ENCODE measurements at places on chromosomes 1 and 21. TPM values are rescaled to one million over a fixed set of nuclear protein-coding genes. Genes with fewer than 3 reads are reported as not detected.

DNA sequence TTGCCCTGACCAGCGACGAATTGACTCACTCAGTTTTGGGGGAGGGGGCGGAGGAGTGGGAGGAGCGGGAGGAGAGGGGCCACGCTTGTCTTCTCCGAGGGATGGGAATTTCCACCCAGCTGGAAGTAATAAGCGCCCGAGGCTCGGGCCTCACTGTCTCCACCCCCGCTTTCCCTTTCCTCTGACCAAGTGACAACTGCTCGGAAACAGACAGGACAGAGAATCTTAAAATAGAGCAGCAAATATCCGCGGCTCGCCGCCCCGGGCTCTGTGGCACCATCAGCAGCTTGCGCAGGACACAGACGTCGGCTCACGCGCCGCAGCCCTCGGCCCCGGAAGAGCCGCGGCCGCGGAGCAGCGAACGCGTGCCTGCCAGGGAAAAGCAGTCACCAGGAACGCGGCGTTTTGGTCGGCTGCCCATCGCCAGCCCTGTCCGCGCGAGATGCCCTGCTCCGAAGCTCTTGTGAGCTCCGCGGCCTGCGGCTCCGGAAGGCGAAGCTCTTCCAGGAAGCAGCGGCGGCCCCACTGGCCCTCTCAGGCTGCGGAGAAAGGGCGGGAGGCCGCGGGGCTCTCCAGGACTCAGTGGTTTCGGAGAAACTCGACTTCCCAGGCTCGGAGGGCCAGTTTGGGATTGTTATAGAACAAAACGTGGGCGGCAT is 10.7 kb upstream of the RGS16 start:
- DNase-seq, result peak; percentile 63

DNA sequence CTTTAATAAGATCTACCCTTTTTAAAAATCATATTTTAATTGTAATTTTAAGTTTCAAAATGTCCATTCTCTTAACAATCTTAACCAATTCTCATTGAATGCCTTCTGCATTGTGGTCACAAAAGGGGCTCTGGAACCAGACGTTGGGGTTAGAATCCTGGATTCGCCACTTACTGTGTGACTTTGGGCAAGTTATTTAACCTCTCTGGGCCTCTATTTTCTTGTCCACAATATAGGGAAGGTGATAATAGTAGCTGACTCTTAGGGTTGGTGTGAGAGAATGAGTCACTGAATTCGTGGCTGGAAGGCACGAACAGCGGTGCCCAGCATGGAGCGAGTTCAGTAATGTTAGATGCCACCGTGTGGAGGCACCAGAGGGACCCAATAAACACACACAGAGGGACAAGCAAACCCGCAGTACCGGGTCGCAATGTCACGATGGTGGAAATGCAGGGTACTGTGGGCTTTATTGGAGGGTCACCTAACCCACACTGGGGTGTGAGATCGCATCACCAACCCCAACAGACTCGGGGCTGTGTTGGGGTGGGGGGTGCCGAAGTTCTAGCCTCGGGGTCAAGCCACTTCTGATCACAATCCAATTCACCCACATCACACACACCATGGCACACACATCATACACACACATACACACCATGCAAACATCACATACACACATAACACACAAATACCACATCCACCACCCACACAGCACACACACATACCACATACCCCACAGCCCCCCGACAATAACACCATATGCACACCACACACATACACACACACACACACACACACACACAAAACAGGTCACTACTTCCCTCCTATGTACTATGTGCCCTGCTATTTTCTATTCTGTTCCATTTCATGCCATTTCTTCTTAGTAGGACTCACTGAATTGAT is 27.0 kb upstream of the IFNAR2 start:
- no peak for DNase-seq

IGSF21 gene
- not detected for total RNA-seq

DNA sequence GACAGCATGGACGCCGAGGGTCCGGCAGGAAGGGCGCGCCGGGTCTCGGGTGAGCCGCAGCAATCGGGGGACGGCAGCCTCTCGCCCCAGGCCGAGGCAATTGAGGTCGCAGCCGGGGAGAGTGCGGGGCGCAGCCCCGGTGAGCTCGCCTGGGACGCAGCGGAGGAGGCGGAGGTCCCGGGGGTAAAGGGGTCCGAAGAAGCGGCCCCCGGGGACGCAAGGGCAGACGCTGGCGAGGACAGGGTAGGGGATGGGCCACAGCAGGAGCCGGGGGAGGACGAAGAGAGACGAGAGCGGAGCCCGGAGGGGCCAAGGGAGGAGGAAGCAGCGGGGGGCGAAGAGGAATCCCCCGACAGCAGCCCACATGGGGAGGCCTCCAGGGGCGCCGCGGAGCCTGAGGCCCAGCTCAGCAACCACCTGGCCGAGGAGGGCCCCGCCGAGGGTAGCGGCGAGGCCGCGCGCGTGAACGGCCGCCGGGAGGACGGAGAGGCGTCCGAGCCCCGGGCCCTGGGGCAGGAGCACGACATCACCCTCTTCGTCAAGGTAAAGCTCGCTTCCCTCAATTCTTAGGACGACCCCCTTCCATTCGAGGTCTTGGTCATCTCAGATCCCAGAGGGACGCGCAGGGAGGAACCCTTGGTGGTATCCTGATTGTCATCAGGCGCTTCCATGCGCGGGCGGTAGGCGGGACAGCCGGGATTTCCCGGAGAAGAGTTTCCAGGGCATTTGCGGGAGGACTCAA is 1.6 kb downstream of the CLIC6 start:
- DNase-seq, result no peak

GRCh38 chr1:7588457-7588827 is 182.7 kb upstream of the VAMP3 start:
- DNase-seq, result no peak

DNA sequence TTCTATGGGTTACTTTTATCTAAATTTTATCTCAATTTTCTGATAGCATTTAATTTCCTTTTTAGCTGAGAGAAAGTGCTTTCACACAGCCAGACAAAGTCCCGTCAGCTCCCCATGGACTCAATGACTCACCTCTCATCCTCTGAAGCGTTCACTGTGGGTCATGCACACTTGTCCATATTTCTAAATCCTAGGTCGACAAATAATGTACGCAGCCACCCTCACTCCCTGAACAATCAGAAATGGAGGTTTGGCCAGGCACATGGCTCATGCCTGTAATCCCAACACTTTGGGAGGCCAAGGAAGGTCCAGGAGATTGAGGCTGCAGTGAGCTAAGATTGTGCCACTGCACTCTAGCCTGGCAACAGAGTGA is 42.4 kb upstream of the COA6 start:
- no peak for DNase-seq

TDRD5 gene
- not detected for total RNA-seq

DNA sequence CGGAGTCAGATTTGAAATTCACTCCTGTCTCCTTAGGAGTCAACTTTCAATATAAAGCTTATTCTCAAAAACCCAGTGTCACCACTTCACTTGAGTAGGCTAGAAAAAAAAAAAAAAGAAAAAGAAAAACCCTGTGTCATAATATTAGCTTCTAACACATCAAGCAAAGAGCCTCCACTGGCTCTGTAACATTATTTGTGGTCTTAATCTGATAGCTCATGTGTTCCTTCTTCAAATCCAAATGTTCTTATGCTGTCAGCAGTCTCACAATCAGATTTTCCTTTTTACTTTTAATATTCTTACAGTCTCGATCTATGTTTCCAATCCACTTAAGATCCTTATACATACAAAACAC is 26.1 kb upstream of the PSMG1 start:
- DNase-seq, result no peak

TAS1R1 gene
- not detected for total RNA-seq

- DNase-seq, result no peak
These were observed 13.2 kb upstream of the TUFT1 start for GRCh38 chr1:151526735-151527525.

DNA sequence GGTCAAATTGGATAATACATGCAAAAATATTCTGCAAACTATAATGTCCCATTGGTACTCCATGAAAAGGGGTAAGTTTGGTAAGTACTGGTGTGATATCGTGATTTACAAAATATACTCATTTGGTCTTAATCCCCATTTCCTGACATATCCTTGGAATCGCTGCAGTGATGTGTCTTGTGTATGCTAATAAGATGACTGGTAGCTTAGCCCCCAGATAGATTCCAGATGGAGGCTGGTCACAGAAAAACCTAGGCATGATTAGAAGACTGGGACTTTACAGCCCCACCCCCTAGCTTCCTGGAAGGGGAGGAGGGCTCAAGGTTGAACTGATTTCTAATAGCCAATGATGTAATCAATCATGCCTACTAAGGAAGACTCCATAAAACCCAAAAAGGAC is 3.0 kb downstream of the VAMP4 start:
- no peak for DNase-seq

CENPF gene
- total RNA-seq, result 3.5 TPM

GRCh38 chr1:181100015-181100905 is 11.8 kb downstream of the IER5 start:
- DNase-seq, result peak; percentile 17

CASZ1 gene
- total RNA-seq, result 11.2 TPM

FPGT gene
- 11.9 TPM for total RNA-seq

- DNase-seq, result no peak
These were observed 45.4 kb downstream of the NUAK2 start for GRCh38 chr1:205275916-205276688.

GRCh38 chr1:29529677-29530278 is 293.5 kb downstream of the PTPRU start:
- DNase-seq, result no peak

GRCh38 chr1:152495066-152495675 is 15.4 kb upstream of the LCE5A start:
- DNase-seq, result no peak

- no peak for DNase-seq
These were observed 2.5 kb downstream of the SLC25A34 start for GRCh38 chr1:15738416-15739113.

- no peak for DNase-seq
These were observed 19.5 kb downstream of the INKA2 start for GRCh38 chr1:111719674-111720132.

IGSF9 gene
- 0.11 TPM for total RNA-seq

GRCh38 chr1:219220945-219221344 is 47.3 kb downstream of the LYPLAL1 start:
- no peak for DNase-seq

CFHR2 gene
- total RNA-seq, result not detected

- no peak for DNase-seq
These were observed 361.7 kb downstream of the PDE4B start for GRCh38 chr1:66154394-66154793.

CADM3 gene
- total RNA-seq, result not detected

DNA sequence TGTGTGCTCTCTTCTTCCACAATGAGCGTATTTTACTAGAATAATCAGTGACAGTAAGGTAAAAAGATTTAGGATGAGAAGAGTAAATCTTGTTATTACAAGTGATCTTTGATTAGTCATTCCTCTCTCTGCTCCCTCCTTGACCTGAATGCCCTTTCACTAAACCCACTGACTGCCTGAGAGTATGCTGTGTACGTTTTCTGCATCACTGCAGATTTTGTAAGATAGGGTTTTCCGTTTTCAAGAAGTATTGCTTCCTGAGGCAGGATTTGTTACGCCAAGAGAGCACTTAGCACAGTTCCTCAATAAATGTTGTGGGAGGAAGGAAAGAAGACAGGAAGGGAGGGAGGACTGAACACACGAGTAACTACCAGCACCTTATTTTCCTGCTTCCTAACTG is 7.7 kb upstream of the LAMB3 start:
- DNase-seq, result no peak

PARS2 gene
- 6.1 TPM for total RNA-seq

GRCh38 chr1:198637916-198638437 is 863 bp upstream of the PTPRC start:
- no peak for DNase-seq

DNA sequence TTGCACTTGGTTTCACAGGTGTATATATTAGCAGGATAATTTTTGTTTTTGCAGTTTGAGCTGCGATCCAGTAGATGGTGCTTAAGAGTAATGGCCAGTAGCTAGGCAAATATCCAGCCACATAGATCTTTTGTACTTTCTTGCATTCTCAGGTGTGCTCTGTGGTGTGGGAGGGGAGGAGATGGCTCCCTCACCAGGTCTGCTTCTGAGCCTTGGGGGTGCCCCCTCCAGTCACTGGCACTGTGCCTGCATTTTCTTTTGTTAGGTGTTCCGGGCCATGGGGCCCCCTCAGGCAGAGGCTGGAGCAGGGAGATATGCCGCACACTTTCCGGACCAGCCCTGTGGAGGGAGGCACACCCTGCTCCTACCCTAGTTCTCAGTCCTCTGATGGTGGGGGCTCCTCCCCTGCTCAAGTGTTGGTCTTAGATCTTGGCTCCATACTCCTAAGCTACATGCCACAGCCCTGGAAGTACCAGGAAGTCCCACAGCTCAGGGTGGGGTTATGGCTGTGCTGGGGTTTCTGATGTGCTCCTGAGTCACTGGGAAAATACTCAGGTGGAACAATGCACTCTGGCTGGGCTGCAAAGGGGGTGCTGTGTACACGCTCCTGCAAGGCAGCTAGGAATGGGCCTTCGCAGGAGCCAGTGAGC is 197.6 kb upstream of the DMRTA2 start:
- no peak for DNase-seq

AUNIP gene
- 4.1 TPM for total RNA-seq

C1QC gene
- 0.68 TPM for total RNA-seq

DNA sequence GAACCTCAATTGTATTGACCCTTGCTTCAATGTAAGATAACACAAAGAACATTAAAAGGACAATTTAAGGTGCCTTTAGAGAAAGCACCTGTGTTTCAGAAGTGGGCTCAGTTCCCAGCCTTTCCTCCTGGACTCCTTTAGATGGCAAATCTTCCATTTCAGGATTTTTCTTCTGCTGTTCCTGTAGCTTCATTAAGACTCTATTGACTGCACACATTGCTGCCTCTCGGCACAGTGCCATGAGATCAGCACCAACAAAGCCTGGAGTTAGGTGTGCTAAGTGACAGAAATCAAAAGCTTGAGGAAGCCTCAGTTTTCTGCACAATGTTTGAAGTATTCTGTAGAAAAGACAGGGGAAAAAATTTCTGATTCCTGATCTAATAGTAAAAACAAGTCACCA is 40.6 kb downstream of the NVL start:
- no peak for DNase-seq

- DNase-seq, result no peak
These were observed at the start of gene CFHR4 for GRCh38 chr1:196887515-196888239. TSS of gene CFHR4 (plus strand) at chr1:196888052. CDS start at chr1:196888151, 99 bp downstream.

FCGR3A gene
- 0.61 TPM for total RNA-seq

DNA sequence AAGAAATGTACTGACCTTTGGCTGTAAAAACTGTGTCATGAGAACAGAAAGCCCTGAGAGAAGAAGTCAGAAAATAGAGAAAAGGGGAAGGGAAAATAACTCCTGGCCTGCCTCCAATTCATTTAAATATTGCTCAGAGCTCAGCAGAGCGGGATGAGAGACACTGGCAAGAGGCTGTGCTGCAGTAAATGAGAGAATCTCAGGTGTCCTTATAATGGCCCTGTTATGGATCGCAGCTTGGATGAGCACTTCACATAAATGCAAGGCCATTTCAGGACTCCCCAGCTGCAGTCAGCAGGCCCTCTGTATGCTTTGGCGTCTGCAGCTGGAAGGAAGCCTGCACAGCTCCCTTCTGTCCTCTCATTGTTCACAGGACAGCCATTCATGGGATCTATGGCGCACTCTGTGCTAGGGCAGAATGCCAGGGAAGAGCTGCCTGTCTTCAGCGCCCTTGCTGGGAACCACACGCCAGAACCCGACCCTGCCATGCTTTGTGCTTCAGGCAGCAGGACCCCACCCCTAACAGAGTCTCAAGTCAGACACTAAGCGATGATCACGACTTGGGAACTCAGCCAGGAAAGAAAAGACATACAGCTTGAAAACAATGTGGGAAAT is 20.7 kb upstream of the ABCB10 start:
- no peak for DNase-seq

SCP2 gene
- 47.6 TPM for total RNA-seq

Data from activated T-cell treated with anti-CD3 and anti-CD28 coated beads, Interleukin-2, amount 50 U/mL, for 4 hours (primary cell).